Left colon (tissue), 2 donors: ENCODE measurements at places on chromosomes 1 and 21. TPM values are rescaled to one million over a fixed set of nuclear protein-coding genes. Genes with fewer than 3 reads are reported as not detected.

The TINAGL1 gene
- 139 TPM for total RNA-seq

DNA sequence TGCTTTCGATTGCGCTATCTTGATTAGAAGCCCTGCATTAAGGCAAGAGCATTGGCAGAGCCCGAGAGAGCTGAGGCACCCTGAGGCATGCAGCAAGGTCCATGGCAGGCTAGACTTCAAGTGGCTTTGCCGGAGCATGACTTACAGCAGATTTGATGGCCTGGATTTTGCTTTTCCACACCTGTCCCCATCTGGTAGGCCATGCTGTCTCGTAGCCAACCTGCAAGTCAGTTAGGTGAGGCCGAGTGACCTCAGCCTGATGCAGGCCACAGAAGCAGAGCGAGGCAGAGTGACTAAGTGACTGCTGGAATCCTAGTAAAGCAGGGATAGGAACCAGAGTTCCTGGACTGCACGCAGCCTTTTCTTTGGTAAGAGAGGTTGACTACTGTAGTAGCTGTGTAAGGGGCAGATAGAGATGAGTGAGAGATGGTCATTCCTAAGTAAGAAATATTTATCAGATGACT, 148.9 kb downstream of the PBX1 start:
- DNase-seq = no peak

The TMOD4 gene
- total RNA-seq = 1.2 TPM

- DNase-seq = no peak
Observed at GRCh38 chr1:21531241-21531640, 22.0 kb downstream of the ALPL start.

The CEPT1 gene
- total RNA-seq = 37.0 TPM

DNA sequence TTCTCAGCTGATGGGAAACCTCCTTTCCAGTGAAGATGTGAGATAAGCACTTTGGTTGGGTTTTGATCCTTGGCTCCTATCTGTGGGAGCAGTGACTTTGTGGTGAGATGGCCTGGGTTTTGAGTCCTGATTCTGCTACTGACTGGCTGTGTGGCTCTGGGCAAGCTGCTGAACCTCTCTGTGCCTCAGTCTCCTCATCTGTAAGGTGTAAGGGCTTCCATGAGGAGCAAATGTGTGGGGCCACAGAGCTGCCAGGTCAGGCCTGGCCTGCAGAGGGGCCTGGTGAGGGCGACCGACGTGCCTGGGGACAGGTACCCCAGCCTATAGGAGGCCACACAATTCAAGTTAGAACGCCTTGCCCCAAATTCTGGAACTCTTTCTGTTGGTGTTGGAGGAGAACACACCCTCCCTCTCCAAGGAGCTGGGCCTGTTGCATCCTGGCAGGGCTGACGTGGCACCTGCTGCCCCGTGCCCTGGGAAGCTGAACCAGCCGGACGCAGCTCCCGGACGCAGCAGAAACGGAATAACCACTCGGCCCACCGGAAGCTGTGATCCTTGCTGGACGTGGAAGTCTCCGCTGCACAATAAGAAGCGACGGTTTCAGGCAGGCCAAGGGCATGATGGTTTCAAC, 62.7 kb downstream of the AGPAT3 start:
- DNase-seq = no peak

- no peak for DNase-seq
Observed at GRCh38 chr1:210618369-210618768, 289.7 kb downstream of the HHAT start.

- DNase-seq = peak; percentile 69
Observed at GRCh38 chr1:111199881-111200801, at the start of gene DENND2D. Gene DENND2D, minus strand, starts transcription at chr1:111200646. Its CDS starts 187 bp downstream, at chr1:111200459.

The ITGB3BP gene
- total RNA-seq = 11.5 TPM

DNA sequence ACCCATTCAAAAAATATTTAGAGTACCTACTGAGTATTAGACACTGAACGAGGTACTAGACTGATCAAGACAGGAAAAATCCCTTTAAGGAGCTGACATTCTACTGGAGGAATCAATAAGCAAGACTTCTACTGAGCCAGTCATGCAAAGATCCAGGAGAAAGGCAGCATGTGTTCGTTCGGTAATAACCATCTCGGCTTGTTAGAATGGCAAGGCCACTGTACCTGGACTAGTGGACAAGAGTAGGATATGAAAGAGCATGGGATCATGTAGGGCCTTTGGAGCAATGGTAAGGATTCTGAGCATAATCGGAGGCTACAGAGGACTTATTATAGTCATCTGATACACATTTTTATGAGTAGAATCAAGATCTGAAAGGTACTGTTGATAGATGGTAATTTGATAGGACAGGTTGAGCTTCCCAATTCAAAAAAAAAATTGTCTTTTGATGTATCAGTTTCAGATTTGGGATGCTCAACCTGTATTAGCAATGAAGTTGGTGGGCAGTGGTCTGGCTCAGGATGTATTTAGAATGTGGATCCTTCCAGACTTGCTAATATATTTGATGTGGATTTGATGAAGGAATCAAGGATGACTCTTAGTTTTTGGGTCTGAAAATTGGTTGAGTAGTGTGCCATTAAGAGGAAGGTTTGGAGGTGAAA, 2.3 kb downstream of the COX20 start:
- DNase-seq = no peak
